ENCODE measurements at places on chromosomes 4 and X.

GRCh38 chrX:24877854-24878650 lies 137.7 kb downstream of the ARX start:
- peak; percentile 40 for DNase-seq
- H3K27me3 ChIP-seq = no peaks in the 10 kb centered on the region
- H3K4me1 ChIP-seq = no peaks in the 10 kb centered on the region
- H3K36me3 ChIP-seq = no peaks in the 10 kb centered on the region

DNA sequence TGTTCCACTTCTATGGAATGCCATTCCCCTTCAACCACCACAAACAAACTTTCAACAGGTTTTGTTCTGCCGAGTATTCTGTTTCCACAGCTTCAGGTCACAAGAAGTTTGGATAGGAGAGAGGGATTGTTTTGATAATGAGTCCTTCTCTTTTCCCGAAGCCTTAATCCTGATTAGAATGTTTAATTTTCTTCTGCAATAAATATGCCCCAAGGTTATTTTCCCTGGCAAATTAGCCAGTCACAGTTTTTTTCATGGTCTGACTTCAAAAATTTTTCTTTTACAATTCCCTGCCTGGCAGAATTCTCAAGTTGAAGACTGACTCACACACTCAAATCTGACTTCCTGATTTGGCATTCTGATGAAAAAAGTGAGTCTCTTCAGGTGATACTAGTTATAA lies 33.1 kb upstream of the EDNRA start:
- H3K27ac ChIP-seq = no peak overlapping the region
- H3K27me3 ChIP-seq = no peaks in the 10 kb centered on the region
- H3K36me3 ChIP-seq = no peaks in the 10 kb centered on the region

GRCh38 chr4:10670321-10670720 lies 14.2 kb downstream of the CLNK start:
- DNase-seq = no peak
- no peak overlapping the region for H3K27ac ChIP-seq
- peaks cover 7% of the 10 kb centered on the region for H3K27me3 ChIP-seq

DNA sequence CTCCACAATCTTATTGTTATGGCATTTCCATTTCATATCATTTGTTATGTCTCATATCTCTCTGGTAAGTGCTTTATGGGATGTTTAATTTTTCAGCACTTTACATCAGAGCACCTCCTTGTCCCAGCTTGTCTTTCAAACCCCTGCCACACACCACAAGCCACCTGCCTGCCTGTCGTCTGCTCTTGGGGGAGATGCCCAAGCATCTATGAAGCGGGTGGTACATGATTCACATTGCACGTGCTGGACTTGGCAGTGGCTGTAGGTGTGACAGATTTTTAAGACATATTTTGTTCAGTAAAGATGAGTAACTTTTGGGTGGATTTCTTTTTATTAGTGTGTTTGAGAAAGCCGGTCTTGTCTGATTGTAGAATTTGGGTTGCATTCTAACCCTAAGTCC lies 14.2 kb upstream of the SPATA4 start:
- DNase-seq = no peak
- no peak overlapping the region for H3K4me3 ChIP-seq
- no peaks in the 10 kb centered on the region for H3K4me1 ChIP-seq
- H3K27ac ChIP-seq = no peak overlapping the region
- H3K27me3 ChIP-seq = no peaks in the 10 kb centered on the region

GRCh38 chr4:188307591-188307990 lies 168.3 kb downstream of the TRIML1 start:
- H3K4me1 ChIP-seq = no peaks in the 10 kb centered on the region
- DNase-seq = no peak
- H3K27ac ChIP-seq = no peak overlapping the region

GRCh38 chr4:155657169-155657568 lies 9.5 kb upstream of the GUCY1A1 start:
- no peak overlapping the region for H3K27ac ChIP-seq
- H3K36me3 ChIP-seq = no peaks in the 10 kb centered on the region
- no peak for DNase-seq
- no peaks in the 10 kb centered on the region for H3K4me1 ChIP-seq
- H3K4me3 ChIP-seq = no peak overlapping the region

GRCh38 chrX:28709421-28709820 lies 122.2 kb downstream of the IL1RAPL1 start:
- no peaks in the 10 kb centered on the region for H3K36me3 ChIP-seq
- no peaks in the 10 kb centered on the region for H3K4me1 ChIP-seq
- DNase-seq = no peak
- no peak overlapping the region for H3K4me3 ChIP-seq
- no peaks in the 10 kb centered on the region for H3K27me3 ChIP-seq
- H3K27ac ChIP-seq = no peak overlapping the region

DNA sequence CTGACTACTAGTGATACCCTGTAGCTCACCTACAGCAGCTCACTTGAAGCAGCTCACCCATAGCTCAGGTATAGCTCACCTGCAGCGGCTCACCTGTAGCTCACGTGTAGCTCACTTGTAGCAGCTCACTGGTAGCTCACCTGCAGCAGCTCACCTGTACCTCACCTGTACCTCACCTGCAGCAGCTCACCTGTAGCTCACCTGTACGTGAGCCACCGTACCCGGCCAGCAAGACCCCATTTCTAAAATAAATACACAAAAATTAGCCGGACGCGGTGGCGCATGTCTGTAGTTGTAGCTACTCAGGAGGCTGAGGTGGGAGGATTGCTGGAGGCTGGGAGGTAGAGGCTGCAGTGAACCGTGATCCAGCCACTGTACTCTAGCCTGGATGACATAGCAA lies 30.6 kb downstream of the SHOX start:
- H3K4me3 ChIP-seq = no peak overlapping the region
- no peaks in the 10 kb centered on the region for H3K27me3 ChIP-seq
- DNase-seq = no peak
- H3K36me3 ChIP-seq = no peaks in the 10 kb centered on the region

GRCh38 chr4:118823471-118823870 lies 12.5 kb downstream of the SEC24D start:
- peaks cover 16% of the 10 kb centered on the region for H3K36me3 ChIP-seq
- no peak overlapping the region for H3K27ac ChIP-seq
- no peak for DNase-seq
- H3K4me3 ChIP-seq = no peak overlapping the region
- no peaks in the 10 kb centered on the region for H3K27me3 ChIP-seq

- no peaks in the 10 kb centered on the region for H3K4me1 ChIP-seq
- no peaks in the 10 kb centered on the region for H3K36me3 ChIP-seq
- H3K27ac ChIP-seq = no peak overlapping the region
- no peaks in the 10 kb centered on the region for H3K27me3 ChIP-seq
- H3K4me3 ChIP-seq = no peak overlapping the region
Observed at GRCh38 chrX:19924285-19924684, 36.9 kb upstream of the SH3KBP1 start.

DNA sequence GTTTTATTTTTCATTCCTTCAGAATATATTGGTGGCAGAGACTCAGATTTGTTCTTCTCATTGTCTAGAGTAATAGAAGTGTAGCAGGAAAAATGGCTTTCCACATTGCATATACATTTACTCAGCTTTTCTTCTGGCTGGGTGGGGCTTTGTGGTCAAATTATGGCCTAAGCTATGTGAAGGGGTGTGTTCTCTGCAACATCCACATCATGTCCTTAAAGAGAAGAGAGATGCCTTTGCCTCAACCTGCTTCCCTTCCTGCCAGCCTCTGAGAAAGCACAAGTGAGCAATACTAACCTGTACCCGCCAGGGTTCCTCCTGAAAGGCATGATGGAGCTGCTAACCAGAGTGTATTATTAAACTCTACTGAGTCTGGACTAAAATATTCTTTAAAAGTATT lies 695.6 kb upstream of the FAM241A start:
- H3K36me3 ChIP-seq = no peaks in the 10 kb centered on the region
- no peak overlapping the region for H3K27ac ChIP-seq
- H3K4me1 ChIP-seq = no peaks in the 10 kb centered on the region
- peak; percentile 0 for DNase-seq
- no peaks in the 10 kb centered on the region for H3K27me3 ChIP-seq

- DNase-seq = no peak
- H3K4me3 ChIP-seq = peak overlapping the region; percentile 33
- peaks cover 13% of the 10 kb centered on the region for H3K4me1 ChIP-seq
Observed at GRCh38 chr4:121693886-121694285, 2.9 kb downstream of the ANXA5 start.

DNA sequence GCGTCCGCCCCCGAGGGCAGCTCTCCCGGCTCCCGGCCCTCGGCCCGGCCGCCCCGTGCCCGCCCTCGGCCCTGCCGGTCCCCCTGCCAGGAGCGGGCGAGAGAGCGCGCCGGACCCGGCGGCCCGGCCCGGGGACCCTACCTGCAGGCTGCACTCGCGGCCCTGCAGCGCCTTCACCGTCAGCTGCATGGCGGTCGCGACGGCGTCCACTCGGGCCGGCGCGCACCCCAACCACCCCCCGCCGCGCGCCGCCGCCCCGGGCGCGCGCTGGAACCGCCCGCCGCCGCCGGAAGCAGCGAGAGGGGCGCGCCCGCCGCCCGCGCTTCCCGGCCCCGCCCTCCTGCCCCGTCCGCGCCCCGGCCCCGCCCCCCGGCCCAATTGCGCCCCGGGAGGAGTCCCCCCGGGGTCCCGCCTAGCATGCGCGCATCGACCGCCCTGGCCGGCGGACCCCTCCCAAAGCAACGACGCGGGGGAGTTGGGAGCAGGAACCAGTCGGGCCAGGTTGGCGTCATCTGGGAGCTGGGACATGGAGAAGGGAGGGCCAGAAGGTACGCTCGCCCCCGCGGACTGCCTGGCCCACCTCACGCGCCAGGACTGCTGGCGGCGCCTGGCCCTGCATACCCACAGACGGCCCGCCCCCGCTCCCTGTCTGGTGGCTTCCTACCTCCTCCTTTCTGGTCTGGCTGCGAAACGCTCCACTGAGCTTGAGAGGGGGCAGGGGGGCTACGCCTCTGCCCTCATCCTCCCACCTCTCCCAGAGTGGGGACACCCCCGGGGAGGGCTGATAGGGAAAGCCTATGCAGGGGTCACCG lies at the start of gene UBL4A:
TSS of gene UBL4A (minus strand) at position 220 of the 812 bp plus-strand sequence. CDS start at position 189, 31 bp downstream.
- peak within 1 kb of the TSS; percentile 34 for H3K27ac ChIP-seq
- H3K4me3 ChIP-seq = peak within 1 kb of the TSS; percentile 62
- H3K4me1 ChIP-seq = peaks cover 2% of the 10 kb centered on the region
- H3K27me3 ChIP-seq = no peaks in the 10 kb centered on the region

DNA sequence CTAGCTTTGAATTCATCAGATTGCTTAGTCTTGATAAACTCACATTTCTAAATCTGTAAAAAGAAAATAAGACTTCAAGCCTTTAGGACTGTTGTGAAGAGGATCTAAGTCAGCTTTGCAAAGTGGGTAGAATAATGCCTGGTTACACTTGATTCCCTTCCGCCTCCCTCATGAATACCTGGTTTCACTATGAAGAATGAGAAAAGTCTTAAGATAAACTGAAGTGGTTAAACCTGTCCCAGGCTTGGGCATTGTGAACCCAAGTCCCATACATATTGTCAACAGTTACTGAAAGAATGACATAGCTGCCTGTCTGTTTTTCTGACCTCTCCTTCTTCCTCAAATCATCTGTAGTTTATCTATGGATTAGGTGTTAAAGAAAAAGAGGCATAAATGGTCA lies 16.7 kb upstream of the GBA3 start:
- no peaks in the 10 kb centered on the region for H3K4me1 ChIP-seq
- H3K4me3 ChIP-seq = no peak overlapping the region
- DNase-seq = no peak
- no peaks in the 10 kb centered on the region for H3K27me3 ChIP-seq

GRCh38 chrX:150366951-150367545 lies 3.9 kb downstream of the MAMLD1 start:
- peak overlapping the region; percentile 52 for H3K4me3 ChIP-seq
- no peaks in the 10 kb centered on the region for H3K27me3 ChIP-seq
- H3K36me3 ChIP-seq = no peaks in the 10 kb centered on the region
- peak; percentile 68 for DNase-seq
- peak overlapping the region; percentile 80 for H3K27ac ChIP-seq

- no peak overlapping the region for H3K27ac ChIP-seq
- H3K4me1 ChIP-seq = no peaks in the 10 kb centered on the region
- no peaks in the 10 kb centered on the region for H3K36me3 ChIP-seq
- no peaks in the 10 kb centered on the region for H3K27me3 ChIP-seq
- H3K4me3 ChIP-seq = no peak overlapping the region
- no peak for DNase-seq
Observed at GRCh38 chr4:11469650-11470437, 41.1 kb upstream of the HS3ST1 start.

DNA sequence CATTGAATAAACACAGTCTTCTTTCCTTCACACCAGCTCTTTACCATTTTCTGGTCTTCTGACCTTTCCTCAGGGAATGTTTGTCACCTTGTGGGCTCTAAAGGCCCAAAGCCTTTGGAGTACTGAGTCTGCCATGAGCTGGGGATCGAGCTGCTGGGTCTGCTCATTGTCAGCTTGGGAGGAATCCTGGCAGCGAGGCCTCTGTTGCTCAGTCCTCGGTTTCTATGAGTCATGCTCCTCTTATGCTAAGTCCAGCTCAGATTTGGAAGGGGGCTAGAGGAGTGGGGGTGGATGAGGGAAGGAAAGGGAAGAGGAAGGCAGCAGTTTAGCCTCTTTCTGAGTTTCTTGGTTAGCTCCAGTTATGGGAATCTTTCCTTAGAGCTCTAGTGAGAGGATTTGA lies 31.1 kb downstream of the NHSL2 start:
- H3K27ac ChIP-seq = no peak overlapping the region
- no peak overlapping the region for H3K4me3 ChIP-seq
- no peaks in the 10 kb centered on the region for H3K36me3 ChIP-seq

- H3K4me1 ChIP-seq = no peaks in the 10 kb centered on the region
- H3K27me3 ChIP-seq = no peaks in the 10 kb centered on the region
- no peak for DNase-seq
- H3K4me3 ChIP-seq = no peak overlapping the region
- H3K36me3 ChIP-seq = no peaks in the 10 kb centered on the region
Observed at GRCh38 chr4:111404673-111405072, 740.6 kb upstream of the FAM241A start.

DNA sequence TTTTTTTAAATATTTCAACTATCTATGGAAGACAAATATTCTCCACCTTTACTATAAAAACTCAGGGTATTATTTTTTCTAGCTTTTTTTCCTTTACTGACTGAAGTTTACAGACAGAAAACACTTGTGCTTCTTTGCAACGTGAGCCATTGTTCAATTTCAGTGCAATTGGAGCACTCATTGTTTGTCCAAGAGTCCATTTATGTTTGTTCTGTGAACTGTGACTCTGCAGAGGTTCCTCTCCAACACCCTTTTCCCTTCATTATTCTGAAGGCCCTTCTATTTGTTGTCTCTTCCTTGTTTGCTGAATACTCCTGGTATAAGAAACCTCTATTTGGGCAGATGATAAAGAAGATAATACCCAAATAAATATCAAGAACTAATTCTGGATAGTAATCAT lies 37.4 kb downstream of the DAPP1 start:
- no peak overlapping the region for H3K27ac ChIP-seq
- no peak for DNase-seq
- H3K4me1 ChIP-seq = no peaks in the 10 kb centered on the region
- H3K27me3 ChIP-seq = no peaks in the 10 kb centered on the region
- H3K4me3 ChIP-seq = no peak overlapping the region
- no peaks in the 10 kb centered on the region for H3K36me3 ChIP-seq

DNA sequence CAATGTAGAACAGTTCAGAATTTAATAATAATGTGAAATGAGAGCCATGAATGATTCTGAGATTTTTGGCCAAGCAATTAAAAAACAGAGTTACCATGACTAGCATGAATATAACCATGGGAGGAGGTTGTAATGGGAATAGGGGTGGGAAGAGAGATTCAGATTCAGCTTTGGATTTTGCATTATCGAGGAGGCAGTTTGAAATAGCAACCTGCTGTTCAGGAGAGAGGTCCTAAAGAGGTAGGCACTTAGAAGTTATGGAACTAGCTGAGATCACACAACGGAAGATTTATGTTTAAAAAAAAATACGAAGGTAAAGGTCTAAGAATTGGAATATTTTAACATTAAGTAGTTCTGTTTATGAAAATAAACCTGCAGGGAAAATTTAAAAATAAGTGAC lies 124.4 kb upstream of the TECRL start:
- H3K27me3 ChIP-seq = no peaks in the 10 kb centered on the region
- H3K4me1 ChIP-seq = no peaks in the 10 kb centered on the region
- no peak overlapping the region for H3K27ac ChIP-seq
- DNase-seq = no peak
- no peaks in the 10 kb centered on the region for H3K36me3 ChIP-seq
